Calu3 (cell line): ENCODE measurements at places on chromosomes 7 and 10. TPM values are rescaled to one million over a fixed set of nuclear protein-coding genes. Genes with fewer than 3 reads are reported as not detected.

The GIMAP4 gene
- not detected in 2 replicates for total RNA-seq

- DNase-seq: no peak
These were observed 94.2 kb upstream of the GPR26 start for GRCh38 chr10:123571978-123572377.

DNA sequence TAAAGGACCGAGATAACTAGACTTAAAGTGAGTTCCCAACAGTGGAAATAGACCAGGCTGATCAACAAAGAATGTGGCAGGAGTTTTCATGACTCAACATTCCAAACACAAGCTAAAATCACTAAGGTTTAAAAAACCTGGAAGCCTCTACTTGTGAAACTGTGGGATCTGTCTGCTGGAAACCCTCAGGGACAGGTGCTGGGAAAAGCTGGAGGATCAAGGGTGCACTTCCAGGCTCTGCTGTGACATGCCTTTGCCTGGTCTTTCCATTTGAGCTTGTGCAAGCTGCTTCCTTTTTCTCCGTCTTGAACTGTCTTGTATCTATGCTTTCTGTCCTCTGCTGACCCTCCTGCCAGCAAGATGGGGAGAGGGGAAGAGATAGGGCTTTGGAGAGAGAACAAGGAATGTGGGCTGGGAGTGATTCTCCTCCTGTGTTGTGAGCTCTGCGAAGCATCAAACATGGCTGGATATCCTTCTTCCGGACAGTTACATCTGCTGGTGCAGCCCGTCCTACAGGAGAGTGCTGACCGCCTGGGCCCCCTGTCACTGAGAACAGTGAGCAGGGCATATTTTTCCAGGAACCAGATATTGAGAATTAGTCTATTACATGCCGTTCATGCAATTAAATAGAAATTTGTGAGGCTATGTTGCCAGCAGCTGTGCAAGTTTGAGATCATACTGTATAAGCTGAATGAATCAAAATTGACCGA, 25.5 kb downstream of the ARHGAP22 start:
- DNase-seq: no peak

The OPN4 gene
- total RNA-seq: not detected in 2 replicates

The SLC18A3 gene
- total RNA-seq: not detected in 2 replicates
